AG09319 (cell line): ENCODE measurements at places on chromosomes 16 and 17.

- peak; percentile 19 for DNase-seq
These were observed 219.2 kb downstream of the RBFOX3 start for GRCh38 chr17:79391376-79392233.

- DNase-seq = no peak
These were observed 19.3 kb upstream of the ASGR2 start for GRCh38 chr17:7133916-7134315.

GRCh38 chr16:15857724-15858560 lies 1.1 kb upstream of the MYH11 start:
- no peak for DNase-seq

DNA sequence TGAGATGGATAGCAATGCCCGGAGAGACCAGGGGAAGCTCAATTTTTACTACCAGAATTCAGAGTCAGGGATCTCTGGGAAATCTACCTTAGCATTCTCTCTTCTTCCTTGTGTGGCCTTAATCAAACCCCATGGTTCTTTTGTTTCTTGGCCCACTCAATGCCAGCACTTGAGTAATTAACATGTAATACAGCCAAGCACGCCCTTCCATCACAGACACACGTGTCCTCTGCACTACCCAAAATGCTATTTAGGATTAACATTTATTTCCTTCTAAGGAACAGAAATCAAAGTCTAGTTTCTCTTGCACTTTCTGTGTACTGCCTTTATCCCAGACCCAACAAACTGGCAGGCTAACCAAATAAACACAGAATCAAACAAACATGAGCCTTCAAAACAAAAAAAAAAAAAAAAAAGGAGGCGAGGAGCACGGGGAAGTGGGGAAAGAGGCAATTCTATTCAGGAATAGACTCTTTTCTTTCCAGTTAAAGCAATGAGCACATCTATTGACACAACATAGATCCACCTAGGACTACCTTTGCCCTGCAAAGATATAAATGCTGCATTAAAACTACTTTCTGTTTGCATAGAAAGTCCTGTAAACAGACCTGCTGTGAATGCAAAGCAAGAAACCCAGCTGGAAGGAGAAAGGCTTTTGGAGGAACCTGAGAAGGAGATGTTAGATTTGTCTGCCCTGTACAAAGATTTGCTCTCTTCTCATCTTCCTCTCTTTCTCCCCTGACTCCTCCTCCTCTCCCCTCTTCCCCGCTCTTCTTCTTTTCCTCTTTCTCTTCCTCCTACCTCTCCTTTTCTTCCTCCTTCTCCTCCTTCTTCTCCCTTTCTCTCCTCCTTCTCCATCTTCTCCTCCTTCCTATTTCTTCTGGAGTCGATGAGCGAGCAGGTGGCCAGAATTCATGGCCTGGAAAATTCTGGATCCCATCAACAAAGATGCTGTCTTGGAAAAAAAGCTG lies 294.4 kb downstream of the NPIPA8 start:
- no peak for DNase-seq

- no peak for DNase-seq
These were observed 52.6 kb downstream of the MAP2K6 start for GRCh38 chr17:69466905-69467667.

GRCh38 chr17:7351665-7352502 lies at the start of gene KCTD11:
KCTD11 (plus strand) TSS chr17:7352162.
- DNase-seq = peak; percentile 73

DNA sequence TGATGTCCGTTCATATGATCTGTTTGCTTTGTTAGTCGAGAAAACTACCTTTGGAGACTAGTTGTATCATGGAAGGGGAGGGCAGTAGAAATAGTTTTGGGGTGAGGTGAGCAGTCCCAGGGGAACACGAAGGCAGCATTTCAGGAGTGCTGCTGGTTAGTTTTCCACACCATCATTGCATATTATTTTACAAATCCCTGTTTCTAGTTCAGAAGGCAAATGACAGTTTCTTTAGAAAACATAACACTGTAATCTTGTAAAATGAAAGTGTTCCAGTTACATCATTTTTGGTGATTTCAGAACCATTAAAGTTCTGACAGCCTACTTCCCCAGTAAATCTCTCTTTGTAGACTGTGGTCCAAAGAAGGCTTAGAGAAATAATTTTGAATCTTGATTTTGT lies 25.4 kb downstream of the BANP start:
- DNase-seq = no peak

GRCh38 chr17:16529906-16530305 lies 37.9 kb upstream of the LRRC75A start:
- no peak for DNase-seq

DNA sequence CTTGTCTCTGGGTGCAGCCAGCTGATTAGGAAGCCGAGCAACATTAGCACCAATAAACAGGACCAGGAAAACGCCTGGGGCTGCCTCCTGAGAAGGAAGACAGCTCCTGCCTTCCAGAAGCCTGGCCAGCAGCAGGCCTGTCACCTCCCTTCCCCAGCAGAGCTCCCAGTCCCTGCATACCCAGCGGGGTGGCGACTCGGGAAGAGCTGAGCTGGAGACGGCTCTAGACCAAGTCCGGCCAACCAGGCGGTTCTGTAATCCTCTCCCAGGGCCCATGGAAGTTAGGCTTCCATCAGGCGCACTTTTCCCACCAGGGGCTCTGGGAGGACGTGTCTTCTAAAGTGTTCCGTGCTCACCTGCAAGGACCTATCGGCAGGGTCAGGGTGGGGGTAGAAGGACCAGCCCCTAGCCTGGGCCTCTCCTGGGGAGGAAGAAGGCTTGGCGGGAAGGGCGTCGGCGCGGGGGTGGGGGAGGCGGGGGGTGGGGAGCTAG lies 12.0 kb upstream of the CLUH start:
- DNase-seq = no peak

DNA sequence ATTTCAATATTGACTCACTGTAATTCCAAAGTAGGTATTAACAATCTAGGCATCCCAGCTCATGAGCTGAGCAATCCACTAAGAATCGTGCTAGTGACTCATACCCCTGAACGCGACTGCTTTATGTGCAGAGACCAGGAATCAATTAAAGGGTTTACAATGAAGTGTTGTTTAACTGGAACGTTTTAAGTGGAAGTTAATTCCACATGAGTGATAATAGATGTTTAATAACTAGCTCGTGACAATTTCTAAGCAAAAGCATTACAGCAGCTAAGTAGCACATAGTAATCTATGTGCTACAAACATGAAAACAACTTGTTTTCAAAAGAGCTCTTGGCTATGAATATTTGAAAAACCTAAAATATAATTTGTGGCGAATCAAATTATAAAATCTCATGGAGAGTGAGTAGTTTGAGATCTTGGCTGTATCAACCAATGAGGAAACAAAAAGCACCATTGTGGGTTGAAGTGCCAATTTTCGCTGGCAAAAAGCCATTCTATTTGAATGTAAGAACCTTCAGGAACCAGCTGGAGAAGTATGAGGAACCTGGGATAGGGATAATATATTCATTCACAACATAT lies 9.4 kb downstream of the GJC1 start:
- DNase-seq = peak; percentile 45

GRCh38 chr17:64099543-64099942 lies 30.4 kb downstream of the ERN1 start:
- no peak for DNase-seq
